SW 1271 (cell line): ENCODE measurements at places on chromosomes 7 and 10.

DNA sequence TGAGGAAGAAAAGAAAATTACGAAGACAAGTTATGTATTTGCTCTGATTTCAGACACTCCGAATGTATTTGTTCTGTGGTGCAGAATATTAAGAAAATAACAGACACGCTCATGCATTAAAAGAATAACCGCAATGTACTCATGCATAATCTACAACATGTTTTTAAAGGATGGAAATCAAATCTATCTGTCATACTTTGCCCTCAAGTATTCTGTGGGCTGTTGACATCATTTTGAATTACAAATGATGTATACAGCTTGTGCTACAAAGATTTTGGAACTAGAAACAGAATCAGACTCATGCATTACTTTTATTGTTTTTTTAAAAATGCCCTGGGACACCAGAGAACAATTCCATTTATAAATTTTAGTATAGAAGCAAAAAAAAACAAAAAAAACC is 69.9 kb downstream of the APBB1IP start:
- DNase-seq: no peak

DNA sequence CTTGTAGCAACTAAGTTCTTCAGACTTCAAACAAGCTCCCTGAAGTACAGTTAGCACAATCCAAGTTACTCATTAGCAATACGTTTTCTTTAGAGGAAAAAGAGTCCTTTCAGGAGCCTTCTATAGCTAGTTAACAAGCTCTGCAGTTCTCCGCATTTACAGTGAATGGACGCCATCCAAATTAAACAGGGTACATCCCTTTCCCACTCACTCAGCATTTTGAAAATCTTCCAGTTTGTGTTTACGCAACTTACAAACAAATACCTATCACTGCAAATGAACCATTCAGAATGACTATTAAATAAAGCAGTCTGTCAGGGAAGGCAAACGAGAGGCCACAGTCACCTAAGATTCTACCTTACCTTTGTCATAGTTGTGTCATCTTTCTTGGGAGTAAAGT is 84.5 kb downstream of the RNF32 start:
- no peak for DNase-seq

GRCh38 chr10:103546401-103546800 is 52.9 kb downstream of the NEURL1 start:
- DNase-seq: no peak

- DNase-seq: no peak
These were observed 93.1 kb downstream of the GLI3 start for GRCh38 chr7:42143711-42144600.

DNA sequence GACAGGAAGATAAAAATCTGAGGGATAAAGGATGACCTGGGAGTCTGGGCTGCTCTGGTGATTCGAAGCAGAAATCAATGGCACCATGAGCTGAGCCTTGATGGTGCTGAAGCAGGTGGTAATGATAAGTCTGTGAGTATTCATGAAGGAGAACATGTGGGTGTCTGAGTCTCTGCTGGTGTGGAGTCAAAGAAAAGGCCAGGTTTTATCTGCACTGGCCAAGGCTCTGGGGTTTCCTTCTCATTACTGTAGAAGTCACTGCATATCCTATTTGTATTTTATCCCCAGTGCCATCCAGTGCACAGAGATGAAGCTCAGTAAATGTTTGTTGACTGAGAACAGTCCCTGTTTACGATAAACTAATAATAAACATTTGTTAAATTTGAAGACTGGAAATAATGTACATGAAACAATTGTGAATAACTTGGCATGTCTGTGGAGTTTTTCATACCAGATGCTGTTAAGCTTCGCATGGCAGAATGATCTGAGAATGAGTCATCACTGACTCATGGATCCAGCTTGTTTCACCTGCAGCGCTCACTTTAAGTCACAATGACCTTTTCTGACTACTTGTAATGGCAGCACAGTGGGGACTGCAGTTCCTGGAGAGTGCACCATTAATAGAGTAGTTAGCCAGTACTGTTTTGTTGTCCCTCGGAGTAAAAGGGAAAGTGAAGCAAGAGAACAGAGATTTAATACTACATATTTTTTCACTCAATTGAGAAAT is 538.5 kb downstream of the HTR7 start:
- peak; percentile 83 for DNase-seq

DNA sequence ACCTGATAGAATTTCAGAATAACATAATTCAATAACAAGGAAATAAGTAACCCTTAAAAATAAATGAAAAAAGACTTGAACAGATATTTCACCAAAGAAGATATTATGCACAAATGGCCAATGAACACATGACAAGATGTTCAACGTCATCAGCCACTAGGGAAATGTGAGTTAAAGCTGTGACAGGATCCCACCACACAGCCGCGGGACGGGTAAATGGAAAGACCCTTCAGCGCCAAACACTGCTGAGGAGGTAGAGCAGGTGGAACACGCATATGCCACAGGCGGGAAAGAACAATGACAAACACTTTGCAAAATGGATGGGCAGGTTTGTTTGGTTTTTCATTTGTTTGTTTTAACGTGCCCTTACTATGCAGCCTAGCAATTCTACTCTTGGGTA is 86.1 kb upstream of the RNF32 start:
- DNase-seq: no peak

- DNase-seq: no peak
These were observed 273.9 kb upstream of the ADARB2 start for GRCh38 chr10:2011106-2011716.

GRCh38 chr10:111725050-111725449 is 458.5 kb downstream of the GPAM start:
- DNase-seq: no peak

DNA sequence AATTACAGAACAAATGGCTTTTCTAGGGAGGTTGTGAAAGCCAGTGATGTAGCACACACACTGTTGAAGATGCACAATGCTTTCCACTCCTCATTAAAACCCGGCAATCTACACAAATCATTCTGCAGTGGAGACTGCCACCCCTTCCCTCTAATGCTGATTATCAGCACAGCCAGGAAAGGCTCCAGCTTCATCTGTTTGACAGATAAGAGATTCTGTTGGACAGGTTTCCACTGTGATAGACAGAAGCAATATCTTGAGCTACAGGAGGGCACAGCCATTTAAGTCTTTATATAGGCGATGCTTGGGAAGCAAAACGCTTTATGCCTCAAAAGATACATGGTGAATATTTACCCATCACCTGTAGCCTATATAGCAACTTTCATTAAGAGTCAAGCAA is 555.6 kb downstream of the GLRX3 start:
- DNase-seq: no peak

DNA sequence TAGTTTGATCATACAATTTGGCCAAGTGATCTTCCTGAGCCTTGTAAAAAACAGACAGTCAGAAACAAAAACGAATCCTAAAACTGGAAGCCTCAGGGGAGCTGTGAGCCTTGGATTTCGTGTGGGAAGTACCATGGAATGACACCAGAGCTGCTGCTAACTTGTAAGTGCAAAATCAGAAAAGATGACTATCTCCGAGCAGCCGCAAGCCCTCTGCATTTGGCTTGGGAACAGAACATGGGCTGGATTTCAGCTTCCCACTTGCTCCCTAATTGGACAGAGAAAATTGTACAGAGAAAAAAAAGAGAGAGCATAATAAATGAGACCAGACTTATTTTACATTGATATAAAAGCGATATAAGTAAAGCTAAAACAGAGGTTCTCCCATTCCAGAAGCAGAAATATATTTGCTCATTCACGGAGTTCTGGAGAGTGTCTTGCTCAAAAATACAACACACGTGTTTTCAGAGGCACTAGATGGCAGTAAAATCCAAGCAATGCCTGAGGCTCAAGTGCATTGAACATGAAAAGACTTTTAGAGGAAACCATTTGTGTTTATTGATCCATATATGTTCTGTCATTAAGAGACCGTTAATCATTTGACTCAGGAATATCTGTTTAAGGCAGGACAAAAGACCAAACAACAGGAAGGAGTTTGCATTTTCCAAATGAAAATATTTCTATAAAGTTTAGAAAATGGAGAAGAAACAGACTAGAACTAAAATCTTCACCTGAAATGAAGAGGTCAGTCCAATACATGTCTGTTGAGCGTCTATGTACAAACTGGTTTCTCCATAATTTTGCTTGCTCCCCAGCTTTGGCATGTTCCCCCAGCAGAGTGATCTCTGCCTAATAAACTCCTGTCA is 78.3 kb upstream of the SLC26A5 start:
- no peak for DNase-seq
